SW 1271 (cell line): ENCODE measurements at places on chromosomes 4 and X.
A peak's percentile ranks its signal among the peaks of the same experiment; 100 is the strongest.

DNA sequence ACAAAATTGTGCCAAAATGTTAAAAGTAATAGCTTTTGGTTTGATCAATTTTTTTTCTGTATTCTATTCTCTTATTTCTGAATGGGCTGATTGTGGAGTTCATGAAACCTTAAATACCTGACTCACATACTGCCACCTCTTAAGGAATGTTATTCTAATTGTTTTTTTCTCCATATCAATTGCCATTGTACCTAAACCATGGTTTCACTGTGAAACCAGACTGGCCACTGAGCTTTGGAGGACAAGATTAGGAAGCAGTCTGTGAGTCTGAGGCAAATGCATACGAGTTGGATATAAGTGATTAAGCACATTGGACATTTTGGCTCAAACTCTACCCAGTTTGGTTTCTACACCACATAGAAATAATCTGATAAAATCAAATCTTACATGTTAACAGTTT, 184.0 kb downstream of the IQCM start:
- no peak for DNase-seq

DNA sequence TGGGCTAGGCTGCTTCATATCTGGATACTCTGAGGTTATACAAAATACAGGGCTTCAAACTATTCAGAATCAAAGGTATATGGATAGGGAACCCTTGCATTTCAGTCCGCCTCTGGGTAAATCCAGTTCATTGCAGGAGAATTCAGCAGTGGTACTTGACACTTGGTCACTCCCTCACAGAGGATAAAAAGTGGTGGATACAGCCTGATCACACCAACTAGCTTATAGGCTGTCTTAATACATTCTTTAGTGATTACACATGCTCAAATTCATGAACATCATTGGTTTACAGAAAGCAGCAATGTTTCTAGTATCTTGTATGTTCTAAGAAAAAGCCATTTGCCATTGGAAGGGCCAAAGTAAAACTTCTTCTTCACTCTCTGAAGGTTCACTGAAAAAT, 104.8 kb upstream of the PDE5A start:
- no peak for DNase-seq

- no peak for DNase-seq
These were observed 334.0 kb upstream of the NDST3 start for GRCh38 chr4:117700111-117700892.

DNA sequence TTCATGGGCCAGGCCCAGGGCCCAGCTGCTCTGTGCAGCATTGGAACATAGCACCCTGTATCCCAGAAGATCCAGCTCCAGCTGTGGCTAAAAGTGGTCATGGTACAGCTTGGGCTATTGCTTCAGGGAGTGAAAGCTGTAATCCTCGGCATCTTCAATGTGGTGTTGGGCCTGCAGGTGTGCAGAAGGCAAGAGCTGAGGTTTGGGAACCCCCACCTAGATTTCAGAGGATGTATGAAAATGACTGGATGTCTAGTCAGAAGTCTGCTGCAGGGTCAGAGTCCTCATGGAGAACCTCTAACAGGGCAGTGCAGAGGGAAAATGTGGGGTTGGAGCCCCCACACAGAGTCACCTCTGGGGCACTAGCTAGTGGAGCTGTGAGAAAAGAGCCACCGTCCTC, 341.7 kb downstream of the PPP3CA start:
- no peak for DNase-seq

- no peak for DNase-seq
These were observed 10.5 kb upstream of the GJB1 start for GRCh38 chrX:71212536-71212935.

- no peak for DNase-seq
These were observed 226.1 kb upstream of the F9 start for GRCh38 chrX:139304471-139304870.

DNA sequence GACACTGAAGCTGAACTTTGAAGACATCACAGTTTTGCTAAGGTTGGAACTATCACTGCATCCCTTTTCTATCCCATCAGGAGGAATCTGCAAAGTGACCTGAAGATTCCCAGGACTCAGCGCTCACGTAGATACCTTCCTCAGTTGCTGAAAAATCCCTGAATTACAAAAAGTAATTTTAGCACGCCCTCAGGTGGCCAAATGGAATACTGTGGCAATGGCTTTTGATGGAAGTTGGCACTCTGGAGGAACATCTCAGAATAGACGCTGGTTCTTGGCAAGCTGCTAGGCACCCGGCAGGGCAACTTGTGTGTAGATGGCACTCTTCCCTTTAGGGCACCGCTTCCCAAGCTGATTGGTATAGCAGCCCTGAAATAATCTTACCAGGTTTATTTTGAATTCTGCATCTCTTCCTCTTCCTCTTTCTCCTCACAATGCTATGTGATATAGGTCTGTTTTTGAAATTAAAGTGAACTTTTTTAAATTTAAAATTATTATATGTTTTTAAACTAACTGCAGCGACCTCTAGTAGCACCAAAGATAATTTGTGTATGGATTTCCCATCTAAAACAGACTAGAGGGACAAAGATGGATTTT, 16.3 kb upstream of the ESX1 start:
- peak; percentile 1 for DNase-seq

- no peak for DNase-seq
These were observed 743.2 kb downstream of the TRAM1L1 start for GRCh38 chr4:116342143-116342542.

DNA sequence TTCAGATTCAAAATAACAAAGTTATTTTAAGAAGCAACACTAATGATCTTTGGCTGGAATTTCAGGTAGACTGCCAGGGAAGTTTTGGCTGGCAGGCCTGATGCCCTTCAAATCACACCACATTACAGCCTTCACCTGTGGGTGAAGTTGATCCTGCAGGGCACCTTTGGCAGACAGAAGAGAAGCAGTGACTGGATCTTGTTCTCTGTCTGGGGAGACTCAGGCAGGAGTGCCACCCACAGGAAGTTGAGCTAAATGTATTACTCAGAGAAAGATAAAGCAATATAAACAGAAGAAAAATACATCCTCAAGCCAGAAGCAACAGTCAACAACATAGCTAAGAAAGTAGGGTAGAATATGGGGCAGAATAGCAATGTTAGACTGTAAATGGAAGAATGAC, 12.8 kb upstream of the CFAP299 start:
- peak; percentile 33 for DNase-seq

GRCh38 chr4:6877067-6877466, 32.6 kb upstream of the TBC1D14 start:
- no peak for DNase-seq

DNA sequence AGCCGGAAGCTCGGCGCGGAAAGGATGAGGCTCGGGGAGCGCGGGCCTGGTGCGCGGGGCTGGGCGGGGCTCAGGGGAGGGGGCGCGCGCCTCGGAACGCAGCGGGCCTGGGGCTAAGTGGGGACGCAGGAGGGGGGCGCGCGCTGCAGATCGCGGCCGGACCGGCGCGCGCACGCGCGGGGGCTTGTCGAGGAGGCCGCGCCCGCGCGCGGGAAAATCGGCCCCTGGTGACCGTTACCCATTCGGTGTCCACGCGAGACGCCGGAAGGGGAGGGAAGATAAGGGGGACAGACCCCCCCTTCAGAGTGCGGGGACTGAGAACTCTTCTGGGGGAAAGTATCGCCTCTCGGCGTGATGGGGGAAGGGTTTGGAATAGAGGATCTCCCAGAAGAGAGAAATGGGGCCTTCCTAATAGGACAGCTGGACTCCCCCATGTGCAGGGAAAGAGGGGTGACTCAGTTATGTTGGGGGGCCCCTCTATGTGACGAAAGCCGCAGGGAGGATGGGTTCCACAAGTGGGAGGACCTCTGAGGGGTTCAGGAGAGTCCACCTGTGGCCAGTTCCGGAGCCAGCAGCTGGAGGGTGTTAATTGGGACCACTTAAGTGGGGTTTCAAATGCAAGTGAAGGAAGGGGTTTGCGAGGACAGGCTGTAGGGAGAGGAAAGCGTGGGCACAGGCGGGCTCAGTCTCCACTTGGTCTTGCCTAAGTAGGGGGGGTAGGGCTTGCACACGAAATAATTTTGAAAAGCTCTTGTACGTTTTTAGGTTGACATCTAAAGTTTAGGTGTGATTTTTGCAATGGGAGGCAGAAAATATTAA, 584 bp downstream of the SUV39H1 start:
- no peak for DNase-seq

DNA sequence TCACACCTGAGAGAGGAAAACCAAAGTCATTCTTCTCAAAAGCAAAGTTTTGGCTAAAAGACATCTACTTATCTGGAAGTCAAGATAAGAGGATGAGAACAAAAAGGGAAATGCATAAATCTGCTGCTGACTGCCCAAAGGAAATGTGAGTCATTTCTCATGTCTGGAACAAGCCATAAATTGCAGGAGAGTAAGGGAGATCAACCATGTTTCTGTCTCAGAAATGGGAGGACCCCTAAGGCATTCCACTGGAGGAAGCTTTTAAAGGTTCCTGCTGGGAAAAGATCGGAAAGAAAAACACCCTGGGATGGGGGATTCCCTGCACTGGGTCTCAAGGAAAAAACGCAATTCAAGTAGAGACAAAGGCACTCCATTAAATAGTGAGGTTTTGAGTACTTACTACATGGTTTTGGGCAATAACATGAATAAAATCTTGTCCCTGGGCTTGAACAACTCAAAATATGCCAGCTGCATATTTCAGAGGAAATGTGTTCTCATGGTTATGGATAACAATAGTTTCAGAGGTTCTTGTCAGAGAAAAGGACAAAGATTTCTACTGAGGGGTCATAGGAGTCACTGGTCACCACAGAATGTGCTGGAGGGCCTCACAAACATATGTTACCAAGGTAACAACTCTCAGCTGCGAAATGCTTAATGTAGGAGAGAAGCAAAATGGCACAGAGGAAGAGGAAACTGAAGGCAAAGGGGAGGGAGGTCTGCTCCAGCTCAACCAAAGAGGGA, 19.3 kb downstream of the GPR143 start:
- DNase-seq, result no peak

GRCh38 chrX:15856222-15856587, 1.6 kb upstream of the AP1S2 start:
- DNase-seq, result no peak

DNA sequence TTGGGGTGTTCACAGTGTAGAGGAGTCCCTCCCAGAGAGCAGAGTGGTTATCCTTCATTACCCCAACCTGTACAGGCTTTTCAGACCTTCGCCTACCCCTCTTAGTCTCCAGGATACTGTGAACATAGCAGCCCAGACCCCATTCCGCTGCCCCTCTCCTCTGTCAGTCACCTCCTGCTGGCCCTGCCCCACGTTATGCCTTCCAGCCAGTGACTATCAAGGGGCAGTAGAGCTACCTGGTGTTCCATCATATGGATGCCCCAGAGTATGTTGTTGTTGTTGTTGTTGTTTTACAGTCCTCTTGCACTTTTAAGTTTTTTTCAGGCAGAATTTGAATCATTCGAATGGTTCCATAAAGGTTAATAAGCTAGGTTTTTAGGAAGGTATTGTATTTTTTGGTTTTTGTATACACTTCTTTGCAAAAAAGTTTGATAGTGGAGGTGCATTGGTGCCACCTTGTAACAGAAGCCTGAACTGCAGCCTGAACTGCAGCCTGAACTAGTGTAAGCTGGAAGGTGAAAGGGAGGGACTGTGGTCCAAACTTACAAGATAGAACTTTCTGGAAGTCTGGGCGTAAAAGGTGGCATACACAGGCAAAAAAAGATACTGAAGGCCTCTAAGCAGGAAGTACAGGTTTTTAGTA, 101.4 kb upstream of the RAB40AL start:
- peak; percentile 2 for DNase-seq
